Cortex of kidney (tissue), 1 donor: ENCODE measurements at places on chromosomes 16 and 17.

DNA sequence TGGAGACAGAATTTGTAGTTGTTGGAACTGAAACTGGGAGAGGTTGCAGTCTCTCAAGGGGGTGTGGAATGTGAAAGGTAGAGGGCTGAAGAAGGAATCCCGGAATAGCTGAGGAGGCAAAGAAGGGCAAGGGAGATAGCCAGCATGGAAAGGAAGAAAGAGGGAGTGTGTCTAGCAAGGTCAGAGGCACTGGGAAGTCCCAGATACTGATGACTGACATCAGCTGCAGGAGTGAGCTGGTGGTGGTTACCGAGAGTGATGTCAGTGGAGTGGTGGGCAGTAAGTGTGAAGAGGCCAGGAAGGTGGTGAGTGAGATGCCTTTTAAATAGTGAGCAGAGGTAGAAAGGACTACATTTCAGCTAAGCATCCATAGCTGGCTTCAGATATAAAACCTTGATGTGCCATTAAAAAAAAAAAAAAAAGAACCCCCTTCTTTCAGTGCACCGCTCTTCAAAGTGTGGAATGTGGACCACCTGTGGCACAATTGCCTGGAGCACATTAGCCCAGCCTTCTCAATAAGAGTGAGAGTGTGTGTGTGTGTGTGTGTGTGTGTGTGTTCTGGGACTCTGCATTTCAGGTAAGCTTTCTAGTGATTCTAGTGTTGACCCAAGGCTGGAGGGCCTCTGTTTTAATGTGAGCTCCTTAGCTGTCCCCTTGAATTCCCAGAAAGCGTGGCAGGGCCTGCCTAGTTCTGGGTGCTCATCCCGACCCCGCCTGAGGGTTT lies 8.5 kb downstream of the PRMT7 start:
- no peak for DNase-seq

- DNase-seq: no peak
Observed at GRCh38 chr16:23587726-23588125, 8.4 kb downstream of the NDUFAB1 start.

GRCh38 chr17:15648386-15648785 lies 28.9 kb upstream of the FBXW10B start:
- no peak for DNase-seq

DNA sequence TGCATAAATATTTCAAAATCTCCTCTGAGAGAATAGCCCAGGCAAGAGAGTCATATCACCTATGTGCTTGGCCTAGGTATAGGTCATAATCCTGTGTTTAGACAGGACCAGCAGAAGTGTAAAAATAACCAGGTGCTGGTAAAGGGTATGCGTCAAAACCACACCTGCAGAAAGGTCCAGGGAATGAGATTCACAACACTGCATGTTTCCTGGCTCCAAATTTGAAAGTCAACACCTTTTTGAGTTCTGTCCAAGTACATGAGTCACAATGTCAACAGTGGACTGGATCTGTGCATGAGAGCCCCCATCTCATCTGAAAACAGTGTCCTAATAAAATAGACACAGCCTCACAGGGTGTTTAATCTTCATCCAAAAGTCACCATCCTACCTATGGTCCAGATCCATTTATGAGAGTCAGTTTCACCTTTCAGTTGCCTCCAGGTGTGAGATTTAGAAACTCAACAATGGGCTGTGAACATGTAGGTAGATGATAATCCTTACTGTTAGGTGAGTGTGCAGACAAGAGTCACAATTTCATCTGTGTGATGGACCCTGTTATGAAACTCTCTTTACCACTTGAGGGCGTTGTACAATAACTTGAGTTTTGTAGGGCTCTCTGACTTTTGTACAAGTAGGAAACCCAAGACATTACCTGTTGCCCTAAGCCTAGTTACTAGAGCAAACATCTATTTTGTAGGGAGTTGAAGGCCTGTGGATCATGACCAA lies 2100.7 kb downstream of the TP53TG3F start:
- no peak for DNase-seq

DNA sequence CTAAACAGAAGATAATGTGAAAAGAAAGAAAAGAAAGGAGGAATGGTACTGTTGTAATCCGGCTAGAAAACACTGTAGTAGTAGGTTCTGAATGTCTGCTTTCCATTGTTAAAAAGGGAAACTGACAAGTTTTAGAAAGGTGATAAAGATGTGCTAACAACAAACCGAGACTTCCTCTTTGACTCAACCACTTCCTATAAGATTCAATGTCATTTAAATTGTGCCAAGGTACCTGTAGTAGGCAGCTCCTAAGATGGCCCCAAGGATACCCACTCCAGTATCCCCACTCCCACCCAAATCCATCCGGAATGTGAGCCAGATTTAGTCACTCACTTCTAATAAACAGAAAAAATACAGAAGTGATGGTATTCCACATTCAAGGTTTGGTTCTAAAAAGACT lies 31.2 kb downstream of the XYLT1 start:
- DNase-seq: no peak

DNA sequence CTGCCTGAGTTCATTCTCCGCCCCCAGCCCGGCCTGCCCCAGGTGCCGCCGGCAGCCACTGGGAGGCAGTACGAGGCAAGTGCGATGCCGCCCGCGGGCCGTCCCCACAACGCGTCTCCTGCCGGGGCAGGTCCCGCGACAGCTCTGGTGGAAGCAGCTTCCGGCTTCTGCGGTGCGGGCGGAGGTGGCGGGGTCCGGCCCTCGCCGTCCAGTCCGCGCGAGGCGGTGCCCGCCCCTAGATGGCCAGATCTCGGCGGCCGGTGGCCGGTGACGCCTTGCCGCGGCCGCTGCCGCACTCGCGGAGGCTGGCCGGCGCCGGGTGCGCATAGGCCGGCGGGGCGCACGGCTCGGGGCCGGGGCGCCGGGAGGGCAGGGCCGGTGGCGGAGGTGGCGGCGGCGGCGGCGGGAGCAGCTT lies 1.8 kb downstream of the GJD3 start:
- DNase-seq: no peak

- DNase-seq: no peak
Observed at GRCh38 chr16:73016488-73016830, 31.5 kb downstream of the ZFHX3 start.

GRCh38 chr16:2739625-2740430 lies 12.6 kb upstream of the SRRM2 start:
- no peak for DNase-seq

GRCh38 chr17:61420052-61420451 lies 20.4 kb downstream of the TBX2 start:
- no peak for DNase-seq

GRCh38 chr16:57475711-57476339 lies 10.5 kb downstream of the DOK4 start:
- DNase-seq: no peak

DNA sequence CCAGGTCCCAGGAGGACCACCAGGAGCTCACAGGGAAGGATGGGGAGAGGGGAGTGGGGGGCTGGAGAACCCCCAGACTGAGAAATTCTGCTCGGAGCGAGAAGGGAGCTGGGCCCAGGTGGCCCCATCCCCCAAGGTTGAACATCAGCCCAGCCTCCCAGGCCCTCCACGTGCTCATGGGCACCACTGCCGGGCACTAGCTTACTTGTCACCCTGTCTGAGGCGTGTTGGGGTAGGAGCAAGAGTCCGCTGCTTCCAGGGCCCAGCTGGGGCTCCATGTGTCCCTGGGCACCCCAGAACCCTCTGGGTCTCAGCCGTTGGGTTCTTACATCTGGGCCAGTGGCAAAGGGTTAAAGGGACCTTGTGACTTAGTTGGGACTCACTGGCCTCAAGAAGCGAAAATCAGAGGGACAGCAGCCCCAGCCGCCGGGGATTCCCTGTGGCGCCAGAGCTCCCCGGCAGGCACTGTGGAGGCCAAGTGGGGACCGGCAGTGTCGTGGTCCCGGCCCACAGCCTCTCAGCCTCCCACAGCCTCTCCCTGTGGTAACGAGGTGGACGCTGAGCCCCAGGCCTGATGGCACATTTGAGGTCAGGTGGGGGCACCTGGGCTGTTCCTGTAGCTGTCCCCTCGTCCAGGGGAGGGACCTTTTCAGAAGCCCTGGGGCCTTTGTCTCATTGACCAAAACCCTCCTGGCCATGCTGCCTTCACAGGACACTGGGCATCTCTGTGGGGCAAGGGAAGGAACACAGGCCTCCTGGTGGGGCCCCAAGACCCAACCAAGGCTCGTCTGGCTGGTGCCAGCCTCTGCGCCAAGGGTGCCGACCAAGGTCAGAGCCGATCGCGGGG lies 33.7 kb upstream of the CDH15 start:
- no peak for DNase-seq

DNA sequence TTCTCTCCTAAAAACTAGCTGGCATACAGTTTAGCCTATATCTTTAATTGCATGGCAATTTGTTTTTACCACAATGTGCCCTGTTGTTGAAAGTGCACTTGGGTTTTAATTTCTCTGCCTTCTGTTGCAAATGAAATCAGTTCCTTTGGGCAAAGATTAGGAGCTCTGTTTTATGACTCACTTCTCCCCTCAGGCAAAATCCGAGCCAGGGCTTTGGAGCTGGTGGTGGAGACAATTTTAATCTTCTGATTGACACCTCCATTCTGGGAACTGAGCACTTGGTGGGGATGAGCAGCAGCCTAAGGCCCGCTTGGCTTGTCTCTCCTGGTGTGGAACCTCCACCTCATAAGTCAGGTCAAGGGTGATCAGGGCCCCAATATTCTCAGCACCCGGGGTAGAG lies 13.3 kb upstream of the MYH8 start:
- no peak for DNase-seq

DNA sequence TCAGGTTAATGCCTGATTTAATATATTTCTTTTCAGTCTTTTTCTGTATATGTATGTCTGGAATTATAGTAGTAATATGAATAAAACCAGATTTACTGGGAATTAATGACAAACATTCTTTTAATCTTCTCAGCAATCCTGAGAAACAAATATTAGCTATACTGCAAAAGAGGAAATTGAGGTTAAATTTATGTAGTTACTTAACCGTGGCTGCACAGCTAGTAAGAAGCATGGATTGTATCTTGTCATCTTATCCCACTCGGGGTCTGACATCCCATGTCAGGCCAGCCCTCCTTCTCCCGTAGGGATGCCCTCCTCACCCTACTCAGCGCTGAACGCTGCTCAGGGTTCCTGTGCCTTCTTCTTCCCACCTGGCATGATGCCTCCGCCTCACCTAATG lies 143.0 kb downstream of the FTO start:
- no peak for DNase-seq

- no peak for DNase-seq
Observed at GRCh38 chr17:56290802-56291118, 137.5 kb downstream of the ANKFN1 start.

- no peak for DNase-seq
Observed at GRCh38 chr17:30477774-30478115, 537 bp downstream of the GOSR1 start.

GRCh38 chr17:63222655-63223054 lies 223.5 kb downstream of the CYB561 start:
- DNase-seq: no peak

DNA sequence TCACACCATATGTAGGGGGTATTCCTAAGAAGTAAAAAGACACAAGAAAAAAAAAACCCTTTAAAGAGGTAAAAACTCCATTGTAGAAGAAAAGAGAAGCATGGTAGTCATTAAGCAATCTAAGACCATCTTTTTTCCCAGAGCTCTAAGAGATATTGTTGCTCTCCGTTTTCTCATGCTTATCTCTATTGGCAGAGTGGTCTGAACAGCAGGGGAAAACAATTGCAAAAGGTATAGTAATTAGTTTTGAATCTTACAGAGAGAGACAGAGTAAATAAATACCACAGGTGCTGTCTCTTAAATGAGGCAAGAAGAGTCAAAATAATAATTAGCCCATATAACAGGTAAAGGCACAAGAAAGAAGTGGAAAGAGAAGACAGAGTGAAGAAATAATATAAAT lies 821.4 kb upstream of the CA10 start:
- no peak for DNase-seq

DNA sequence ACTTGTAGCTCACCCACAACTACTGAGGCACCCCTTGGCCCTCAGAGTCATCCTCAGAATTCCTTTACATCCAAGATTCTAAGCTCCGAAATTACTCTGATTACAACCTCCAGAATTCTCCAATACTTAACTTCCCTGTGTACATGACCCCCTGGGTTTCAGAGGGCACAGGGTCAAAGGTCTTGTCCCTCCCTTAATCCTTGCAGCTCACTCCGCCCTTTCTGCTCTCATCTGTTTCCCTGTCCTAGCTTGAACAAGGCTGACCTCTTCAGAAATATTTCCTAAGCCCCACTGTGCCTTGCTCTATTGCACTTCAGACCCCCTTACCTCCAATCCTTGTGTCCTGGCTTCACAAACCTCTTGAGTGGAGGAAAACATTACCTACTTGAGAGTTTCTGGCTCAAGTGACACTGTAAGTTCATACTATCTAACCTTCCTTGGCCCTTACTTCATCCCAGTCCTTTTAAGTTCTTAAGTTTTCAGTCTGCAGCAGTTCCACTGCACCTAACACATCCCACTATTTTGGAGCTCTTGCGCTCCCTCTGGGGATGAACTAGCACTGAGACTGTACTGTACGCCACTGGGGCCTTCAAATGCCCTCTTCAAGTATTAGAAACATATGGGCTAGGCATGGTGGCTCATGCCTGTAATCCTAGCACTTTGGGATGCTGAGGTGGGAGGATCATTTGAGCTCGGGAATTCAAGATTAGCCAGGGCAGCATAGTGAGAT lies 6.2 kb downstream of the N4BP1 start:
- DNase-seq: no peak

DNA sequence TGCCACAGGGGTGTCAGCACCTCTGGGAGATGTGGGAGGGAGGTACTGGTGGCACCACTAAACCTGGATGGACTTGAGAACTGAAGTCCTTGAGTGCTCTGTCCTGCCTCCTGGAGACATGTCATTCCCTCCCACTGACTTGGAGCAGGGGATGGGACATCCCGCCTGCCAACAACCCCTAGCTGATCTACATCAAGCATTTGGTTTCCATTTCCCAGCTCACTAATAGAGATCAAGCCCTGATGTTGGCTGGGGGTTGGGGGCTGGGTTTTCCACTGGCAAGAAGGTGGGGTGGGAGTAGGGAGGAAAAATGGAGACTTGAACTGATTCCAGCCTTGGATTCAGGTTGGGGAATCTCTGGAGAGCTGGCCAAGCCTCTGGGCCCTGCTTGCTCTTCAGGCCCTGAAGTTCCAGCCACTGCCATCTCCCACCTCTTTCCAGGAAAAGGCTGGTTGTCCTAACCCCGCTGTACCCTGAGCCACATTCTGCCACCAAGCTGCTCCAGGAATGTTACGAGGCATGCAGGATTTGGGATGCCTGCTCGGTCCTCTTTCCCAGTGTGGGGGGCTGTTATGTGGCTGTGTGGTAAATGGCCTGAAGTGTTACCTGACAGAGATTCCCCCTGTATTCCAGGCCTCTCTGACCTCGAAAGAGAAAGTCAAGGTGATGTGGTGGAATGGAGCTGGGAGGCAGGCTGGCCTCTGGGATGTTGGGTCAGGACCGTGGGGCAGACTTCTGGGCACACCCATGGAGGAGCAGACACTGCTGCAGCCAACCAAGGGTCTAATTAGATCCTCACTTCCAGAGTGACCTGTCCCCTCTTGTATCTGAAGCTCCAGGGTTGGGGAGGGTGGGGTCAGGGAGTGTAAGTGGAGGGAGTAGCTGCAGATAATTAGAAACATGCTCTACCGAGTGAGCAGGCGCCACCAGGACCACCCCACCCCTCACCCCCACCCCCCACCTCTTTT lies 16.7 kb downstream of the IGFBP4 start:
- no peak for DNase-seq
